Left ventricle myocardium inferior (tissue), 1 donor: ENCODE measurements at places on chromosomes 13 and 19.

DNA sequence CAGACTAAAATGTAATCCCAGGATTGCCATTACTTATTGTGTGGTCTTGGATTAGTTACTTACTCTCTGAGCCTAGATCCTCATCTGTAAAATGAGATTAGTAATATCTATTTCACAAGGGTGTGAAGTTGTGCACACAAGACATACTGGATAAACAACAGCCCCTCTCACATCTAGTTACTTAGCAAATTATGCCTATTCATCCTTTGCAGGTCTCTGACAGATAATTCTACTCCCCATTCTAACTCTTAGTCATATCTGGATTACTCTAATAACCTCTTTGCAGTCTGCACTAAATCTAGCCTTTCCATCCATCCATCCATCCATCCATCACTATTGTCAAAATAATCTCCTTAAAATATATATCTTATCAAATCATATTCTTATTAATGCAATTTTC is 12.4 kb downstream of the MTRF1 start:
- no peak for DNase-seq

- DNase-seq = no peak
These were observed 34.1 kb downstream of the CSNK1G2 start for GRCh38 chr19:1975162-1975480.

- no peak for DNase-seq
These were observed 261.8 kb downstream of the DLEU7 start for GRCh38 chr13:50581586-50582196.

GRCh38 chr19:43489310-43489709 is 15.2 kb downstream of the PHLDB3 start:
- no peak for DNase-seq
